ENCODE measurements at places on chromosomes 2 and 18.

GRCh38 chr18:35573531-35573930 lies 8.0 kb upstream of the GALNT1 start:
- DNase-seq = no peak

DNA sequence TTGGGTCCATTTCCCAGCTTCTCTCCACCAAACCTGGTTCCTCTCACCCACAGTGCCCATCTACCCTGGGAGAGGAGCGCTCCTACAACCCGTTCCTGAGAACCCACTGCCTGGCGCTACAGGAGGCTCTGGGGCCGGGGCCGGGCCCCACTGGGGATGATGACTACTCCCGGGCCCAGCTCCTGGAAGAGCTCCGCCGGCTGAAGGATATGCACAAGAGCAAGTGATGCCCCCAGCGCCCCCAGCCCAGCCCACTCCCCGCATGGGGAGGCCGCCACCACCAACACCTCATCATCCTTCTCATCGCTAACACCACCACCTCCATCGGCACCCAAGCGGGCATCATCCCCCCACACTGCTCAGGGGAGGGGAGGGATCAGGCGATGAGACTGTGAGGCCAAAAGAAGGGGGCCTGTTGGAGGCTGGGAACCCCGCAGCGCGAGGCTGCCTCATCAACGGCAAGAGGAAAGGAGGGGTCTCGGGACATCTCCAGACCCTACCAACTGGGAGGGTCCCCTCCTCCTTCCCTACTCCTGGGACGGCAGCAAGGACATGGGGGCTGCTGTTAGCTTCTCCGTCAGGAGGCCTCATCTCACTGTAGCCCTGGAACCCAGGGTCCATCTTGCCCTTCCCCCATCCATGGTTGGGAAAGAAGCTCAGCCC lies 11.8 kb upstream of the CATIP start:
- DNase-seq = no peak

GRCh38 chr2:158458617-158458920 lies 1.8 kb downstream of the PKP4 start:
- DNase-seq = peak; percentile 44

GRCh38 chr2:162330881-162331280 lies 12.4 kb upstream of the IFIH1 start:
- DNase-seq = no peak

DNA sequence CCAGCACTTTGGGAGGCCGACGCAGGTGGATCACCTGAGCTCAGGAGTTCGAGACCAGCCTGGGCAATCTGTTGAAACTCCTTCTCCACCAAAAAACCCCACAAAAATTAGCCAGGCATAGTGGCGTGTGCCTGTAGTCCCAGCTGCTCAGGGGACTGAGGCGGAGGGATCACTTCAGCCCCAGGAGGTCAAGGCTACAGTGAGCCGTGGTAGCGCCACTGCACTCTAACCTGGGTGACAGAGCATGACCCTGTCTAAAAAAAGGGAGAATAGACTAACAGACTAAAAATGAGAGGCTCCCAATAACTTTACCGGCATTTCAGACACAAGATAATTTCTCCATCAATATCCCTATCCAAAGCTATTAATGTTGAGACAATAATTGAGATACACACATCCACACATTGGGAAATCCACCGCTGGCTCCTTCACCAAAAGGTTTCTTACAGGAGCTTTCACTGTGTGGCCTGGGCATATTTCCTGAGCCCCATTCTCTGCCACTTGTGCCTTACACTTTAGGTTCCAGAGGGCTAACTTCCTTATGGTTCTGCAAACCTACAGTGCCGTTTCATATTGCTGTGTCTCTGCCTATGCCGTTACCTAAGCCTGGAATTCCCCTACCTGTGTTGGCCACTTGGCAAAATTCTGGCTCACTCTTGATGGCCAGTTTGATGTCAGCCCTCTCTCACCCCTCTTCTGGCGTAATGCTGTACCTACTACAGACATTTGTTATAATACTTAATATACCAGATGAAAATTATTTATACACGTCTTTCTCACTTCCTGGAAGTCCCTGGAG lies 115.8 kb upstream of the ZFP36L2 start:
- no peak for DNase-seq

DNA sequence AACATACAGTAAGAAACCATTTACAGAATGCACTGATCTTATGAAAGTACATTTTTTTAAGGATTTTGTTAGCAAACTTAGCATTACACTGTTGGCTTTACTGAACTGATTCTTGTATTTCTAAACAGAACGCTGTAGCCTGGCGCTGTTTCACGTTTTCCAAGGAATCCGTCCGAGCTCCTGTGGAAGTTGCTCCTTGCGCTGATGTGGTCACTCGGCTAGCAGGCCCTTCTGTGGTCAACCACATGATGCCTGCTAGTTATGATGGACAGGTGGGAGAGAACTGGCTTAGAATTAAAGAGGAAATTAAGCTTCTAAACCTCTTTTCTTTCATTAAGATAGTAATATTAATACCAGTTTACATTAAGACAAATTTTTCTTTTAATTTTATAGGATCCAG lies 76.8 kb downstream of the CEP192 start:
- DNase-seq = no peak
